Omental fat pad (tissue), 4 donors: ENCODE measurements at places on chromosomes 11 and 22.
A peak's percentile ranks its signal among the peaks of the same experiment; 100 is the strongest.

- no peak for DNase-seq
Observed at GRCh38 chr11:79400717-79401330, 40.0 kb downstream of the TENM4 start.

- no peak for DNase-seq
Observed at GRCh38 chr11:61712314-61712713, 32.1 kb downstream of the DAGLA start.

GRCh38 chr11:132408877-132409276 lies 1038.5 kb downstream of the NTM start:
- DNase-seq = no peak

GRCh38 chr22:27857443-27857842 lies 55.9 kb upstream of the MN1 start:
- DNase-seq = no peak

DNA sequence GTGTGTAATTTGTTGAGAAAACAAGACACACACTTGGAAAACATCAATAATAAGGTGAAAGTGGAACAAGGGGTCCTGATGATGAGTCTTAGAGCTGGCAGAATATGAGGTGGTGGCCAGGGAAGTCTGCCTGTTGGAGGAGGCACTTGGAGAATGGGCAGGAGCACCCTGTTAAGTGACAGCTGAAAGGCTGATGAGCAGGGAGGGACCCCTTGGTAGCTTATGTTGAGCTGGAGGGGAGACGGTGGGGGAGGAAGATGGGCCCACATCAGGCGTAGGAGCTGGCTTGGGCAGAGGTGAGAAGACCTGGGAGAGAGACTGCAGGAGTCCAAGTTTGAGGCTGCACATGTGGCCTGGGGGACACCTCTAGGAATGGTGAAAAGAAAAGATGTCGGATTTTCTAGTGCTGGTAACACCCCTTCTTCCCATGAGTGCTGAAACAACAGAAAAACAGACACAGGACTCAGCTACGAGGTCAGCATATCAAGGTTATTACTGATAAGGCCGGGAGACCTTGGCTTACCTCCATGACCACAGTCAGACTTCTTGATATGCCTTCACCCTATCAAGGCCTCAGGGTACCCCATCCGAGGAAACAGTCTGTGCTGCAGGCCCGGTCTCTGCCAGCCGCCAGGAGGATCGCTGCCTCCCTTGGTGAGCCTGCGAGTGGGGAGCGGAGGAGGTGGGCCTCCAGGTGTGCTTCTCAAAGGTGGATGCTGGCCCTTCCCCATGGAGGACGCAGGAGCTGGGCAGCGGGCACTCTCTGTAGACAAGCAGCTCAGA lies 14.3 kb upstream of the C11orf96 start:
- DNase-seq = no peak

- no peak for DNase-seq
Observed at GRCh38 chr11:119566319-119566718, 143.3 kb upstream of the THY1 start.

DNA sequence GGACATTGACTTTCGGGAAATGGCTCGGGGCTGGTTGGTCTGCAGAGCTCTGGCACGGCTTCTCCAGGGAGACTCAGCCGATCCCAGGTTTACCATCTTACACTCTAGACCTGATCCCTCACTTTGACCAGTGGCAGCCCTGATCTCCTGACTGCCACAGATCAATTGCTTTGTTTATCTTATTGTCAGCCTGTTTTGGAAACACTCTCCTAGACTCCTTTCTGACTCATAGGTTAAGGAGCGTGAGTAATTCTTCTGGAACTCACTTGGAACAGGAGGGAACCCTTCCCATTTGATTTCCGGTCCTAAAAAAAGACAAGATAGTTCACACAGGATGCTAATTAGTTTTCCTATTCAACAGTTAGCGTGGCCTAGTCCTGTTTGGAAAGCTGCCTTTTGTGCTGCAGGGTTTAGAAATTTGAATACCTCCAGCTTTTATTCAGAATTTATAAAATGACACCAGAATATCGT lies 16.0 kb upstream of the BMAL1 start:
- DNase-seq = no peak

DNA sequence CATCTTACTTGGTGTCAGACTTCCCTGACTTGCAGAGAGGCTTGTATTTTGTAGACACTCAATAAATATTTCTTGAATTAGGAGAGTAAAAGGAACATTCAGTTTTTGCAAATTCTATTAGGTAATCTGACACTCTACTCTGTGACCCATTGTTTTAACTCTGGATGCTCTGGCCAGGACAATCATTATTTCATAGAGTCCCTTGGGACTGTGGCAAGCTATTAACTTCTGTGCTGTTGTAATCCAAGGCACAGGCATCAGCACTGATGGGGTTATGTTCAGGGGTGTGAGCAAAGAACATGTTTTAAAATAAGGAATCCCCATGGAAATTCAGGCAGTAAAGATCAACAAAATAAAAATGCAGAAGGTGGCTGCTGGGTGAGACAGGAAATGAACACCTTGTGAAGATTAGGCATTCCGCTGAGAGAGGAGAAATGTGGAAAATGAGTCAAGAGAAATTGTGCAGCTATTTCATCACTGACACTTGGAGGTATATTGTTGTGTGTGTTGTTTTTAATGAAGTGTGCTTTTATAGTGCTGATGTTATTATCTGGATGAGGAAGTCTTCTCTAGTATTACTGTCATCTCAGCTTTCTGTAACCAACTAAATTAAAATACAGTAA lies 175.2 kb downstream of the WNT11 start:
- DNase-seq = no peak

DNA sequence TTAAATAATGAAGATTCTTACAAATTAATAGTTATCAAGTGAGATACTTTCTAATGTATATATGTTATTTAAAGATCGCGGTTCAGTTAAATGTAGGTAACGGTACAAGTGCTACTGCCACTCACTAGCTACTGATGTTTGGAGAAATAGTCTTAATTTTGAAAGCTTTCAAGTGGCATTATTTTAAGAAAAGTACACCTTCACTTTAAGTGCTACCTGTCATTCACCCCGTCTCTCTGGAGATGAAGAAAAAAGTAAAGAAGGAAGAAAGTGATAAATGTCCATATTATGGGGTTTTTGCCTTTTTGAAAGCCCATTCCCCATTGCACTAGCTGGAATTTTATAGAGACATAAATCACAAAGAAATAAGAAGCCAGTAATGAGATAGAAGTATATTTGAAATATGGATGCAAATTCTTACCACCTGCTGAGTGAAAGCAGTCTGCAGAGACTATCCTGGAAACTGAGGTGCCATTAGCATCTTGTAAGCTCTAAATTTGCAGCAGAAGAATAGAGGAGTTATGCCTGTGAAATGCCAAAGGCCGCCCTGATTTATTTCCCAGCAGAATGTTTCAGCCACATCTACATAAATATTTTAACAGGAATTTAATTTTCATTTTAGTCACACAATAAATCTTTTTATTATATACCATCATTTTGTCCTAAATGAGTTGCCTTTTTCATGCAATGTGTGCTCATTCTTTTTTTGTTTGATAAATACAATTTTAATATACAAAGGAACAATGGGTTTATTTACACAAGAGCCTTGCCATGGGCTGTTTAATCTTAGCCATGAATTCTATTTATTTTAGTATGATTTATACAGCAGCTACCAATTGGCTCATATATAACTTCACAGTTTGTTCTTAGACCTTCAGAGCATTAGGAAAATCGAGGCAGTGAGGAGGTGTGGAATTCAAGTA lies 489.9 kb upstream of the RAG2 start:
- no peak for DNase-seq

- no peak for DNase-seq
Observed at GRCh38 chr22:25143156-25144076, 56.2 kb upstream of the CRYBB3 start.

GRCh38 chr11:117378976-117379865 lies 51.6 kb downstream of the CEP164 start:
- DNase-seq = no peak

GRCh38 chr22:35410663-35411034 lies 10.7 kb downstream of the MCM5 start:
- DNase-seq = no peak

DNA sequence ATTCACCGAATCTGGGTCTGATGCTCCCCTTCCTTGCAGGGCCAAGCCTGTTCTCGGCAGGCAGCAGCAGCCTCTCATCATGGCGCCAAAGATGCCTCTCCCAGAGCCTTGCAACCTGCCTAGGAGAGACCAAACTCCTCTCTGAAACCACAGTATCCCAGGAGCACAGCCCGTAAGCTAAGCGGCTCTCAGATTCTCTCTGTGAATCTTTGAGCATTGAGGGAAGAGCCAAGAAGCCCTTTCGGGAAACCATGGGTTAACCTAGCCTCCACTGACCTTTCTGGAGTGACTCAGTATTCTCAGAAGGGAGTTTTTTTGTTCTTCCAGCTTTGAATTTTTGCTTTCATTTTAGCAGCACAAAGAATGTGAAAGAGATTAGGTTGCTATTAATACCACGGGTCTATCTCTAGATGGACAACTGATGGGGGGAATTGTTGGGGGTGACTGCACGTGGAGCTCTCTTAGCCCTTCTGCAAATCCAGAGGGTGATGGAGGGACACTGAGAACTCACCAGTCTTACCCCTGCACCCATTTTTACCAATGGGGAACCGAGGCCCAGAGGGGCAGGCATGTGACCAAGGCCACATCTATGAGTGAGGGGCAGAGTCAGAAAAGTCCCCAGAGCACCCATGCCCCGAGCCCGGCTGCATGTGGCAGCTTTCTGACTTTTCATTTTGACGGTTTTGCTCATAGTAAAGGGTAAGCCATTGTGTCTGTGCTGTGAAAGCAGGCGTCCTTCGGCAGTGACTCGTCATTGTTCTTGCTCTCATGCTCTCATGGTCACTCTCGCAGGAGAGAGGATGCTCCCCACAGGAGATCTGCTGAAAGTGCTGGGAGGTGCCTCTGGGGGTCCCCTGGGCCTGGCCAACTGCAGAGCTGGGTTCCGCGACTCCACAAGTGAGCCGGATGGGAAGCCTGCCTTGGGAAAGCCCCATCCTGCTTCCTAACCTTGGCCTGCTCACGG lies 36.0 kb downstream of the IRAG1 start:
- DNase-seq = no peak

DNA sequence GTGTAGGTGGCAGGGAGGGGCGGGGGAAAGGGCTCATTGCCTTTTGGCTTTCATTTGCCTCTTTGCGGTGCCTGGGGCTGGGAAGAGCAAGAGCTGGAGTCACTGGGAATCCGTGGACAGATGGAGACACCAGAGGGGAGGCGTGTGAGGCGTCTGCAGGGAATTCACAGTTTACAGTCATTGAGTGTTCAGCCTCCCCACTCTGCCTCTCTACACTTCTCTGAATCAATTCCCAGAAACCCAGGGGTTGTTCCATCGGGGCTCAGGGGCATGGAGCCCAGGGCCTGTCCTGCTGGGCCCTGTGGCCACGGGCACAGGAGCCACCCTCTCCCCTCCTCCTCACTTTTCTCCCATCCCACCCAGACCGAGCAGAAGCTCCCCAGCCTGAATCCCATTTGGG lies 160.5 kb upstream of the NAV2 start:
- no peak for DNase-seq

DNA sequence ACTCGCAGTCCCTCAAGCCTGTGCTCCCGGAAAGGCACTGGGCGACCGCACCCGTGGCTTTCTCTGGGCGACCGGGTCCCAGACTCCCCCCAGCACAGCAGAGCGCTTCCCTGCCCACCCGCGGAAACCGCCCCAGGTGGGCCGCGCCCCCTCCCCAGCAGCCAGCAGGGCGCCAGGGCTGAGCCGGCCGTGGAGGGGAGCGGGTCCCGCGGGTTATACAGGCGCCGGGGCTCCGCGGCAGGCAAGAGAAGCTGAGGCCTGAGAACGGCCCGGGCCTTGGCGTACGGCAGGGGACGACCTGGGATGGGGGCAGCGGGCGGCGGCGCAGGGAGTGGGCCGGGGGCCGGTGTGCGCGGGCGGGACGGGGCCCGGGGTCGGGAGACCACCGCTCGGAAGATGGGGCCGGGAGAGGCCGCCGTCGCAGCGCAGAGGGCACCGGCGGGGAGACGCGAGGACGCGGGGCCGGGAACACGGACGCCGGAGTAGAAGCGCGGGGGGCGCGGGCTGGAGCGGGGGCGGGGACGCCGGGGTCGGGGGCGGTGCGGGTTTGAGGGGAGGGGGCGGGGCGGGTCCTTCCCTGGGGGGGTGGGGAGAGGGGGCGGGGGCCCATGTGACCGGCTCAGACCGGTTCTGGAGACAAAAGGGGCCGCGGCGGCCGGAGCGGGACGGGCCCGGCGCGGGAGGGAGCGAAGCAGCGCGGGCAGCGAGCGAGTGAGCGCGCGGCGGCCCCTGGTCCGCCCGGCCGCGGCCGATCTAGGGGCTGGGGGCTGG lies at the start of gene MDK:
TSS of gene MDK (plus strand) at position 622 of the 771 bp plus-strand sequence. CDS start 389 bp downstream, outside the sequence.
- DNase-seq = no peak

- no peak for DNase-seq
Observed at GRCh38 chr11:47415949-47416472, 7.6 kb downstream of the SLC39A13 start.

DNA sequence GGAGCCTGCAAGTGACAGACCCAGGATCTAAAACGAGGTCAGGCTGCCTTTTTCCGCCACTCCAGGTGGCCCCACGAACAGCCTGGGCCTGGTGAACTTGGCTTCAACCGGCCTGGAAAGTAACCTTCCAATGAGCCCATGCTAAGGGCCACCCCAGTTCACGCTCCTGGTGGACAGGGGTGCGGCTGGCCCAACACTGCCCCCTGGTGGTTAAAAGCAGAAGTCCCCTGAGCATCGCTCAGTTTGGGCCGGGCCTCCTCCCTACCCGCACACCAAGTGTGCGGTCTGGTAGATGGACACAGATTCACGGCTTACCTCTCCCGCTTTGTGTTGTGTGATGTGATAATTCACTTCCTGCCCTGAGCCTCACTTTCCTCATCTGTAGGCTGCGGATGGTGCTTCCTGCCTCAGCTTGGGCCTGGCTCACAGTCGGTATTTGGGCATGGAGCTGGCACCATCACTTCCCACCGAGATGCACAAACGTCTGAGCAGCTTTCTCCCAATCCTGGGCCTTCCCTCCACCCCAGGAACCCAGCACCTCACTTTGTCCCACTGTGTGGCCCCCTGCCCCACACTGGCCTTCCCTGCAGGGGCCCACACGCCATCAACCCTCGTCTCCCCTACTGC lies 13.7 kb upstream of the SEC14L3 start:
- DNase-seq = peak; percentile 40

- no peak for DNase-seq
Observed at GRCh38 chr11:107741044-107741823, 29.4 kb upstream of the SLN start.

GRCh38 chr22:46050916-46051614 lies 74.1 kb upstream of the WNT7B start:
- DNase-seq = peak; percentile 16

GRCh38 chr11:71542879-71543777 lies 5.1 kb upstream of the KRTAP5-9 start:
- DNase-seq = no peak

GRCh38 chr11:17572359-17572690 lies 25.3 kb downstream of the OTOG start:
- DNase-seq = no peak

DNA sequence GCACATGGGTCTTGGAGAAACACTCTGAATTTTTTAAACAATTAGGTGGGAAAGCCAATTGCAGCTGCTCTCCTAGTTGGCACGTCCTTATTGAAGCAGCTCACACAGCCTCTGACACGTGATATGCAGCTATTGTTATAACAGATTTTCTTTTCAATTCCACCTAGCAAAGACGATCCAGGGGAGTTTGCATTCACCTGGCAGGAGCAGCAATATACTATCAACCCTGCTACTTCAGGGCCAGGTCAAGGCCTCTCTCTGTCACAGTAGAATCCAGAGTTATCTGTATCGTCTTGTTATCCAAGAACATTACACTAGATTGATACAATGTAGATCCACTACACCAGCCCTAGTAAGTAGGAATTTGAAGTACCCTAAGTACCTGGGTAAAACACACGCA lies 8.3 kb downstream of the KRTAP5-11 start:
- no peak for DNase-seq

GRCh38 chr11:132357811-132358572 lies 987.6 kb downstream of the NTM start:
- DNase-seq = no peak
